Right lung (tissue), 10 donors: ENCODE measurements at places on chromosomes 4 and X.

GRCh38 chr4:173301518-173302201 is 32.5 kb downstream of the HMGB2 start:
- DNase-seq, result no peak

- DNase-seq, result no peak
Observed at GRCh38 chrX:85928606-85929005, 118.8 kb downstream of the CHM start.

DNA sequence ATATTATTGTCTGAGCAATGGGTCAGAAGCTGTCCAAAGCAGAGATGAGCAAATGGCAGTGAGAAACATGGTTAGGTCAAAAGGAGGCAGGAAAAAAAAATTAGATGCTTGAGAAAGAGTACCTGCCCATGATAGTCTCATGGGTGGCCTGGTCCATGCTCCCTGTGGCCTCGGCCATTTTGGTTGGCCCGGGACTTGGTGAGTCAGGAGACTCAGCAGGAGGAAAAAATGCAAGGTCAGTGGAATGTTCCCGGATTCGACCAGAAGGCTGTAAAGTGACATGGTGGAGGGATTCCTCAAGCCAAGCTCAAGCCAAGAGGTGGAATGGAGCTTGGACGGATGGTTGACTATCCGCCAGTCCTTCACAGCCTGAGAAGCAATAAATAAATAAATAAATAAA is 236.7 kb downstream of the ASMT start:
- DNase-seq, result no peak

GRCh38 chr4:3201718-3202702 is 46.9 kb upstream of the MSANTD1 start:
- peak; percentile 73 for DNase-seq
